ENCODE measurements at places on chromosomes 4 and X.

DNA sequence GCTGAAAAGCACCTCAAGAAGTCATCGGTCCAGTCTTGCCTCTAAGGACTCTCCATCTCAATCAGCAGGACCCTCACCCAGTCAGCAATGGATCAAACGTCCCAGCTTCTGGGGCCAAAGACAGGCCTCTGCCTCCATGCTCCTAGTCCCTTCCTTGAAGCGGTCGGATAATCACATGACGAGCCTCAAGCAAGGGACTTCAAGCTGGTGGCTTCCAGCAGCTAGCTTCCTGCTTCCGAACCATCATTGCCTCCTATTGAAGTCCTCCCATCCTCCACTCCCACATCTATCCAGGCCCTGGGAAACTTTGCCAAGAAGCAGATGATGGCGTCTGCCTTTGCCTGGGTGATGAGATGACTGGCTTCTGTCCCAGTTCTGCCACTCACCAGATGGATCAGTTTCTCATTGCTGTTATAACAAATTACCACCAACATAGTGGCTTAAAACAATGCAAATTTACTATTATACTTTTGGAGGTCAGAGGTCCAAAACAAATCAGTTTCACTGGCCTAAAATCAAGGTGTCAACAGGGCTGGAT is 135.2 kb upstream of the MAMLD1 start:
- no peak for DNase-seq

GRCh38 chrX:153687121-153688039 is at the start of gene SLC6A8:
Gene SLC6A8, plus strand, starts transcription at chrX:153687926. Its CDS starts 649 bp downstream, at chrX:153688575.
- DNase-seq = peak; percentile 20

GRCh38 chrX:111386615-111387233 is 25.3 kb downstream of the DCX start:
- no peak for DNase-seq

DNA sequence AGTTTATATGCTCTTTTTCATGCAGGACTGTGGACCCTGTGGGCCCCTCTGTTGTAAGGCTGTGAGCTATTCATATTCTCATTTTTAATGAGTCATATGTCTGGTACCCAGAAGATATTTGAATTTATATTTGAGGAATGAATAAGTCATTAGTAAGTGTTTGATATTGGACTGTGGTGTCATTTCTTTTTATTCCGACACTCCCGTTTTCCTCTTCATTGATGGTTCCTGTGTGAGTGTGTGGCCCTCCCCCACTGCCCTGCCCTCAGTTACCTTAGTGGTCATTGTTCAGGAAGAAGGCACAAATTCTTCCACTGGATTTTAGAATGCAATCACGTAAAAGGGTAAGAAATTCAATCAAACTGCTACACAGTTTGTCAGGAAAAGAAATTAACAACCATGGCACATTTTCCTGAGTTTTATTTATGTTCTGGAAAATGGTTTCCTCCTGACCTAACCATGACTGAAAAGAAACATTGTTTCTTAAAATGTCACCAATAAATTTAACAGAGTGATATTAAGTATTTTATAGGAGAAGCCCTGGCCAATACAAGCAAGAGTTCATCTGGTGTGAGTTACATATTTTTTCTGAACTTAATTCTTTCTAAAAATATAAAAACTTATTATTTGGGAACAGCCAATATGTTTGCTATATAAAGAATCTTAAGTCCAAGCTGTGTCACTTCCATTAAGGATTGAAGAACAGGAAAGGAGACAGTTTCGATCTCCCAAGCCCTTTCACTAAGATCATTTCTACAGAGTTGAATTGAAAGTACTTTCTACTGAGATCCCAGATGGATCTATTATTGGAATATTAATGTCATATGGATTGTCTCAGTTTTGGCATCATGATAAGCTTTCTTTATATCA is 370.5 kb upstream of the ANXA10 start:
- no peak for DNase-seq

DNA sequence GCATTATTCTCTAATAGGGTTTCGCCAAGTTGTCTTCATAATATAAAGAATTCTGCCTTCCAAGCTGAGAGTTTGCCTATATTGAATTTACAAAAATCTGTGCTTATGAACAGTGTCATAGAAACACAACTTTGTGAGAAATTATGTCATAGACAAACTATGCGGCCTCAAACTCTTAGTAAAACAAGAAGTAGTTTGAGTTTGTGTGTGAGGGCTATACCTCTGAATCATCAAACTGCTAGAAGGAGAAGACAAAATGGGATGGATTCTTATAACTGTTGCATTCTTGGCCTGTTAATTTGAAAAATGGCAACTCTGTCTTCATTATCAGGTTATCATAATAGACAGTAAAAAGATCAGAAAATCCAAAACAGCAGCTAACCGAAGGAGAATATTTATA is 46.1 kb upstream of the NAP1L5 start:
- DNase-seq = no peak

- no peak for DNase-seq
These were observed 85.2 kb upstream of the LNX1 start for GRCh38 chr4:53676402-53676871.

GRCh38 chr4:3439391-3439790 is 2.4 kb upstream of the HGFAC start:
- DNase-seq = no peak

DNA sequence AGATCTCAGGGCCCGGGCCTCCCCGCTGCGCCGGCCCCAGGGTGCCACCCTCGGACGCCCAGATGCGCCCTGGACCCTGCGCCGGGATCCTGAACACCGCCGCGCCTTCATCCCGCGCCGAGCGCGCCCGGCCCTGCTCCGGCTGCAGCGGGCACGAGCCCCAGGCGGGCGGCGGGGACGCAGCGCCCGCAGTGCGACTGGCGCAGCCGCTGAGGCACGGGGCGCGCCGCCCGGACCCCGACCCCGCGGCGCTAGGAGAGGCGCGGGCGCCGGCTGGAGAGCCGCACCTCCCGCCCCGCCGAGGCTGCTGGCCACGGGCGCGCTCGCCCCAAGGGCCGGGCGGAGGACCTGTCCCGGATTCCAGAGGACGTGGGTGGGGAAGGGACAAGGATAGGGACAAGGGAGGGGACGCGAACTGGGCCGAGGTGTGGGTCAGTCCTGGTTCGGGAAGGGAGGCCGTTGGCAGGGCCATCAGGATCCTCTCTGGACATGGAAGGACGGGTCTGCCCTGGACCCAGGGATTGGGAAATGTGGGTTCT is 1.1 kb downstream of the ZFYVE28 start:
- no peak for DNase-seq

GRCh38 chr4:91111556-91111955 is 984.4 kb downstream of the CCSER1 start:
- no peak for DNase-seq

GRCh38 chr4:155025762-155026457 is 182.5 kb upstream of the NPY2R start:
- DNase-seq = no peak

DNA sequence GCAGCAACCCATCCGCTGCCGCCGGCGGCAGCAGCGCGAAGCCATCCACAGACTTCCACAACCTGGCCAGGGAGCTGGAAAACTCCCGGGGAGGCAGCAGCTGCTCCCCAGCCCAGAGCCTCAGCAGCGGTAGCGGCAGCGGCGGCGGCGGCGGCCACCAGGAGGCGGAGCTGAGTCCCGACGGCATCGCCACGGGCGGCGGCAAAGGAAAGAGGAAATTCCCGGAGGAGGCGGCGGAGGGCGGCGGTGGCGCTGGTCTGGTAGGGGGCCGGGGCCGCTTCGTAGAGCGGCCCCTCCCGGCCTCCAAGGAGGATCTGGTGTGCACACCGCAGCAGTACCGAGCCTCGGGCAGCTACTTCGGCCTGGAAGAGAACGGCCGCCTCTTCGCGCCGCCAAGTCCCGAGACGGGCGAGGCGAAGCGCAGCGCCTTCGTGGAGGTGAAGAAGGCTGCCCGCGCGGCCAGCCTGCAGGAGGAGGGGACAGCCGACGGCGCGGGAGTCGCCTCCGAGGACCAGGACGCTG is 4.9 kb downstream of the PRDM8 start:
- peak; percentile 77 for DNase-seq

- peak; percentile 8 for DNase-seq
These were observed 542.4 kb upstream of the DIPK2B start for GRCh38 chrX:45743081-45743533.

- no peak for DNase-seq
These were observed 266.6 kb downstream of the BANK1 start for GRCh38 chr4:102057122-102057521.

GRCh38 chr4:80362578-80363181 is 27.1 kb downstream of the CFAP299 start:
- DNase-seq = no peak

DNA sequence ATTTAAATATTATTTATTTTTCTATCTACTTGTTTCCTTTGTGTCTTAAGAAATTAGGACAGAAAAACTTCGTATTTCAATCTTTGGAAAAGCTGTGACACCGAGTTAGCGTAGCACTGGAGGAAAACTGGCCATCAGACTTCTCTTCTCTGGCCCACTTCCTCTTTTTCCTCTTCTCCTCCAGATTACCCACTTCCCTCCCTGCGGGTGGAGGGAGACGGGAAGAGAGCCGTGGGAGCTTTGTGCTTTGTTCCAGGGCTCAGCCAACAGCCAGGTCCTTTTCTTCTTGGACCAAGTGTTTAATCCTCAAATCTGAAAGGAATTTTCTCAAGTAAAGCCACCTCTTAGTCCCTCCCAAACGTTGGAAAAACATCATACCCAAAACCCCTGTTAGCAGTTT is 29.7 kb downstream of the OFD1 start:
- DNase-seq = no peak
